Left renal cortex interstitium (tissue), 4 donors: ENCODE measurements at places on chromosomes 3 and 15. TPM values are rescaled to one million over a fixed set of nuclear protein-coding genes. Genes with fewer than 3 reads are reported as not detected.

GRCh38 chr3:114241262-114241661 is 3.9 kb upstream of the ZNF80 start:
- no peak for DNase-seq

GRCh38 chr15:41492597-41493204 is 973 bp upstream of the ITPKA start:
- no peak for DNase-seq

- DNase-seq = no peak
Measured at GRCh38 chr3:146227486-146227885, 23.4 kb downstream of the PLSCR4 start.

- DNase-seq = no peak
Measured at GRCh38 chr3:126422121-126422520, 27.4 kb downstream of the CFAP100 start.

DNA sequence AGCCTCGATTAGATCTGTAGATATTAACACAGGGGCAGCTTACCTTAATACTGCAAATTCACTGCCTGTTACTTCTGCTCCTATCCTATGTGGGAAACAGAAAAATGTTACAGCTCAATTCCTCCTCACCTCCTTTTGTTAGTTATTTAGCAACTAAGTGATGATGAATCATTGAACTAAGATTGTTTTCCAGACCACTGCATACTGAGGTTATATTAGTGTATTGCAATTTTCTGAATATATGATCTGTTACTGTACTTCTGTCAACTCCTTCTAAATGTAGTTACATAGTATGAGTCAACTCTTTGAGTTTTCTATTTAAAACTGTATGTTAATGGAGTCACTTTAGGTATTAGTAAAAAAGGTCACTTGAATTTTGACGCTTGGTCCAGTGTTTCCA is 331.5 kb upstream of the SLCO3A1 start:
- DNase-seq = no peak

DNA sequence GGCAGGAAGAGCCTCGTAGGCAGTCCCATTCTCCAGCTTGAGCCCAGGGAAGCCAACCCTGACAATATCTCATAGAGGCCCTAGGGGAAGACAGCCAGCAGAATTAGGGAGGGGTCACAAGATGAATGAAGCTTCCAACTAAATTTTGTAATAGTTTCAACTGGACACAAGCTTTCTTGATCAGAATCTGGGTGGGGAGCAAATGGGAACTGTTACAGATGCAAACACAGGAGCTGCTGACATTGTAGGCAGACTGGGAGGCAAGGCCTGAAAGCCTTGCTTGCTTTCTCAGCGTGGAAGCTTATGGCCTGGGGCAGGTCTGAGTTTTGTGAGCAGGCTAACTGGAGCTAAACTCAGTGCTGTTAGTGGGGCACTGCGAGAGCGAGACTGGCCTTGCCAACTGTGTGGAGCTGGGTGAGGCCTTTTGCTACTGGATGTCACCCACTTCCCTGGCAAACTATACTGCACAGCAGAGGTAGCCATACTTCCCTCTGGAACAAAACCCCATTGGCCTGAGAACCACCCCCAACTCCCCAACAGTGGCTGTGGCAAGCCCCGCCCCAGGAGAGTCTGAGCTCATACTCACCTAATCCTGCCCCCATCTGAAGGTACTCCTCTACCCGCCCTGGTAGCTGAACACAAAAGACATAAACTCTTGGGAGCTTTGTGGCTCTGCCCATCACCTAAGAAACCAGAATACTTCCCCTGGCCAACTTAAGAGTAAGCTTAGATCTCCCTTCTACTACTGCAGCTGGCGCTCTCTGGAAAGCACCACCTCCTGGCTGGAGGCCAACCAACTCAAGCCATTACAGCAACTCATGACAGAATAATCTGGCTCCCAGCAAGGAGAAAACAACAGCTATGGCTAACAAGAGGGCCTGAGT is 42.9 kb downstream of the CFAP20DC start:
- no peak for DNase-seq

DNA sequence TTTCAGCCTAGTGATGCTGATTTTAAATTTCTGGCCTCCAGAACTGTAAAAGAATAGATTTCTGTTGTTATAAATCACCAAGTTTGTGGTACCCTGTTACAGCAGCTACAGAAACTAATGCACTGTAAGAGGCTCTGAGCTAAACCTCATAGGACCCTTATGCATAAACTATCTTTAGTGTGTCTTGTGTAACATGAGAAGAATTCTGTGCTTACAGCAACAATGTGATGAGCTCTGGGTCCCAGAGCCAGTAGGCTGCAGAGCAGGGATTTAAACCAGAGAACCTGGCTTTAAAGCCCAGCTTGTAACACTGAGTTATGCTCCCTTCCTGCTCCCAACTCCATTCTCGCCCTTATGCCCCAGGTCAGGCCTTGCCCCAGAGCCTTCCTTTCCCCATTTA is 113.1 kb downstream of the THSD4 start:
- DNase-seq = no peak

DNA sequence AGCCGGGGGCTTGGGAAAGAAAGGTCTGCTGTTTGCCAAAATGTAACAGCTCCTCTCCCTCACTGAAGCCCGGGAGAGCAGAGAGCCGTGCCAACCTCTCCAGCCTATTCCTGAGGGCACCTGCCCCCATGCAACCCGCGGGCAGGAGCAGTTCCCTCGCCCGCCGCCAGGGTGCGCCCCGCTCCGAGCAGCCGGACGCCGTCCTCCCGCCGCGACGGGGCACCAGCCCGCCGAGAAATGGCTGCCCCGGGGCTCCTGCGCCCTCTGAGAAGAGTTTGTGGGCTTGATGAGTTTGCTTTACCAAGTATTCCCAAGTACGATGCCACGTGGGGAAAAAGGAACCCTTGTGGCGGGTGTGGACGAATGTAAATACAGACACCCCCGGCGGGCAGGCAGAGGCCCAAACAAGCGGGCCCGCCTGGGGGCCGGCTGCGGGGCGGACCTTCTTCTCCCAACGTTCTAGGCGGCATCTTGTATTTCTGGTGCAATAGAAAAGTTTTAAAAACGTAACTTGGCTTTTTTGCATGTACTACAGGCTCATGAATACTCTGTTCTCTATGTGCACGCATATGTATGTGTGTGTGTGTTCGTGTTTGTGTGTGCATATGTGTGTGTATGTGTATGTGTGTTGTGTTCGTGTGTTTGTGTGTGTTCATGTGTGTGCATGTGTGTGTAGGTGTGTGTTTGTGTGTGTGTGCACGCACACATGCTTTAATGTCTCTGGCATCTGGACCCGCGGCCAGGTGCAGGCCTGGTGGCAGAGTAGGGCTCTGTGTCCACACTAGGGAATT is 162.9 kb downstream of the CHSY1 start:
- DNase-seq = no peak

DNA sequence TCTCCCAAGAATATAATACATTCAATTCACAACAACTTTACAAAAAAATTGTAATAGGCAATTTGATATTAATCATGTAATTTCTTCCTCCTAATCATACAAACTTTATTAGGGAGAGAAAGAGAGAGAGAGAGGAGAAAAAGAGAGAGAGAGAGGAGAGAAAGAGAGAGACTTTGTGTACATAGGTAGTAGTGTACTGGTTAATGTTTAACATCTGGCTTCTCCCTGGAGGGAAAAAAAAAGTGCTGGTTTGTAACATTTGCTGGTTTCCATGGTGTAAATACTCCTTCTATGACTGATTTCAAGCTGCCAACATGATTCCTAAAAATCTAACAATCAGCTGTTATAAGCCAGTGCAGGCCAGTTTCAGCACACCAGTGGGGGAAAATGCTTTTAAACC is 98.0 kb upstream of the ARHGEF26 start:
- DNase-seq = no peak

DNA sequence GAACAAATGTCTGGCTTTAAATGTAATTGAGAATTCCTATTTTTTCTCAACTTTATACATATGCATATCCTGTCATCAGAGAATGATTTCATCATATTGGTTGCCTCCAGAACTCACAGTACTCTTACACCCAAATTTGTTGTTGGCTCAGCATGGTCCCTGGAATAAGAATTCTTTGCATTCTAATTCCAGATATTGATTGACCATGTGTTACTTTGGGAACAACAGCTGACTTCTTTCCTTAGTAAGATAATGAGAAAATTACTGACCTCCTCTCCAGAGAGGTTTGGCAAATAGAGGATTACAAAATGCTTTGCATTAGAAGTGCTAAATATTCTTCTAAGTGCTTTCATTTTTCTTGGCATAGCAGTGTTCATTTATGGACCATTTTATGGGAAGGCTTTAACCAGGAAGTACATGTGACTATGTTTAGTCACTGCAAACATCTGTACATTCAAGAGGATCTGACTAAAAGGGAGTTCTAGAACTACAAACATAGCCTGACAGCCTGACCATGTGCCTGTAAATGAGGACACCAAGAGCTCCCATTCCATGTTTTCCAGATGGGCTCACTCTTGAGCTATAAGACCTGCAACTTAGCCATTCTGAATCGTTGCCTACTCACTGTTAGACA is 391.6 kb upstream of the DPPA4 start:
- no peak for DNase-seq

DNA sequence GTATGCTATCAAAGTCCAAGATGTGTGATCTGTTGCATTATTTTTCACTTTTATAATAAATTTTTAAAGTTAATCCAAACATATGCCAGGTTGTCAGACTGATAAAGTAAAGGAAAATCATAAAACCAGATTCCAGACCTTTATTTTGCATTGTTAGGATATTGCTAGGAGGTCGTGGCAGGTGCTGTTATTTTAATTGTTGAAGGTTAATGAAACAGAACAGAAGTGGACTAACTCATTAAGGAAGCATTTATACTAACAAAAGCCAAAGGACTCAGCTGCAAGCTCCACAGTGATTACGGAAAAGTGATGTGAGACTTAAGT is 63.1 kb downstream of the DCLK3 start:
- DNase-seq = no peak

DNA sequence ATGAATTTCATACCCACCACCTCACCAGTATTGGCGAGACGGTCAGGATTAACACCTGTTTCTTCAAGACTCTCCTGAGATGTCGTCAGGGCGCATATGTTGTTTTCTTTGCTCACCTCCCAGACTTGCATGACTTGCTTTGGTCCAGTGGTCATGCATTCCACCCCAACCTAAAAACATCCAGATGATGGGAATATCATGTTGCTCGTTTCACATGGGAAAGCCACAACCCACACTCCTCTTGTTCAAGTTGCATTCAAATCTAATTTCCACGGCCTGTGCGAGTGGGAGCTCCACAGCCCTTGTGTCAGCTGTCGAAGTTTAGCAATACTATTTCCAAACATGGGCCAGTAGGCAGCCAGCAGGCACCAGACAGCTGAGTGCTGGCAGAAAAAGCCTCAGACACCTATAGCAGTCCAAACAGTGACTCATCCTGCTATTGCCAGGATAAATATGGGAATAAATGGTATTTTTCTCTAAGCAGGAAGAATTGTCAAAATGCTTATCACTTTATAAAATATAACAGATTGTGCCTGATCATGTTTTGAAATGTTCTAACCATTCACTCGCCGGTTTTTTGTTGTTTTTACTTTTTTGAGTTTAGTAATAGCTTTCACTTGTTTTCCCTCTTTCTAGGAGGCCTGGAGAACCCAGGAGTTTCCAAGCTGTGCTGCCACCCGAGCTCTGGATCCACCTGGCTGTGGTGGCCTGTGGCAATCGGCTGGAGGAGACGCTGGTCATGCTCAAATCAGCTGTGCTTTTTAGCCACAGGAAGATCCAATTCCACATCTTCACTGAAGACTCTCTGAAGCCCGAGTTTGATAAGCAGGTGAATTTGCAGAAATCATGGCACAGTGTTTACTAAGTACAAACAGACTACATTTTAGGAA is 20.1 kb downstream of the GXYLT2 start:
- DNase-seq = no peak

DNA sequence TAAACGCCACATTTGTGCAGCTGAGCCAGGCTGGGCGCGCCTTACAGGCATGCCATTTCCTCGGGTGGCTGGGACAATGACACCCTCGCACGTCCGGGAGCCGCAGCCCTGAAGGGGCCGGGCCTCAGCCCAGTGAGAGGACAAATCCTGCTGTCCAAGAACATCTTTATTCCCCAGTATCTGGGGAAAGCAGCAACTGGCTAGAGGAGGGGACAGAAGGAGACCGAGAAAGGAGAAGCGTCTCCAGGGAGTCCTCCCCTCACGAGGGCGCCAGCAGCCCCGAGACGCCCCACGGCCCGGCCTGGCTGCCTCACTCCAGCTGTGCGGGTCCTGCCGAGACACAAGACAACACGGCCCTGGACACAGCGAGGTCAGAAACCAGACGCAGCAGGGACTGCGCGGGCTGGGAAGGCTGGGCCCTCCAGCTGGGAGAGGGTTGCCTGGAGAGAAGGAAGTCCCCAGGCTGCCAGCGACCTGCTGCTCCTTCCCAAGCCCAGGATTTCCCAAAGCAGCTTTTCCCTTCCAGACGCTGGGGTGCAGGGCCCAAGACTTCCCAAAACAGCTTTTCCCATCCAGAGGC is 130.2 kb downstream of the CHSY1 start:
- DNase-seq = no peak

- no peak for DNase-seq
Measured at GRCh38 chr3:117165601-117166051, 456.0 kb downstream of the TUSC7 start.

DNA sequence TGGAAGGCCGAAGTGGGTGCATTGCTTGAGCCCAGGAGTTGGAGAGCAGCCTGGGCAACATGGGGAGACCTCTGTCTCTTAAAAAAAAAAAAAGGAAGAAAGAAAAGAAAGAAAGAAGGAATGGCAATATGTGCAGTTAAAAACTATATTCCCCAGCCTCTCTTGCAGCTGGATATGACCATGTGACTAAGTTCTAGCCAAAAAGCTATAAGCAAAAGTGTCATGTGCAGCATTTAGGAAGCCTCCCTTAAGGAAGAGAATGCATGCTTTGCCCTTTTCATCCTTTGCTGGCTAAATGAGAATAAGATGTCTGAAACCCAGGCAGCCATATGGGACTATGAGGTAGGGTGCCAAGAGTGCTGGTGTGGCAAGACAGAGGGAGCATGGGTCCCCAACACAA is 21.8 kb downstream of the CYP19A1 start:
- DNase-seq = no peak

MINAR1 gene
- polyA plus RNA-seq = 0.96 TPM

ECT2 gene
- polyA plus RNA-seq = 32.9 TPM

CACNA2D3 gene
- polyA plus RNA-seq = 1.2 TPM

SUSD5 gene
- polyA plus RNA-seq = 6.2 TPM

MEX3B gene
- 22.5 TPM for polyA plus RNA-seq

CYP11A1 gene
- 1.2 TPM for polyA plus RNA-seq

TRIM69 gene
- polyA plus RNA-seq = 24.6 TPM

ZNF501 gene
- polyA plus RNA-seq = 12.9 TPM

SLC2A2 gene
- 13.7 TPM for polyA plus RNA-seq

ANKRD63 gene
- not detected for polyA plus RNA-seq

ANKUB1 gene
- 0.70 TPM for polyA plus RNA-seq
